IPS DF 19.7 (cell line): ENCODE measurements at places on chromosomes 7 and 10.

DNA sequence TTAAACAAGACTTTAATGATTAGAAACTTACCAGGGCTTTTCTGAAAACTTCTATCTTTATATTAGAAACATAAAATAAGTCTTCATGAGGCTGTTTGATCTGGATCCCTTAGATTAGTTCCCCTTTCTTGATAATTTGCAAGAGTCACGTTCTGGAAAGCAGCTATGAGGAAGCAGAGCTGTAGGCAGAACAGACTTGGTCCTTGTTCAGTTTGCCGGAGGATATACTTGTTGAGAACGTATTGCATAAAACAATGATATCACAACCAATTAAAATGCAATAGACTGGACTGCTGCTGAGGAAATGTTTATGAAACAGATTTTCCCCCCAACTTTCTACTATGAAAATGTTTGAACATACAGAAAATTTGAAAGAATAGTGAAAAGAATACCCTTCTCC lies 2.8 kb downstream of the SAMD9L start:
- no peak for DNase-seq

GRCh38 chr10:97138846-97139245 lies 46.9 kb downstream of the SLIT1 start:
- DNase-seq: no peak

- no peak for DNase-seq
Observed at GRCh38 chr7:102326157-102326889, 29.9 kb downstream of the SPDYE6 start.

DNA sequence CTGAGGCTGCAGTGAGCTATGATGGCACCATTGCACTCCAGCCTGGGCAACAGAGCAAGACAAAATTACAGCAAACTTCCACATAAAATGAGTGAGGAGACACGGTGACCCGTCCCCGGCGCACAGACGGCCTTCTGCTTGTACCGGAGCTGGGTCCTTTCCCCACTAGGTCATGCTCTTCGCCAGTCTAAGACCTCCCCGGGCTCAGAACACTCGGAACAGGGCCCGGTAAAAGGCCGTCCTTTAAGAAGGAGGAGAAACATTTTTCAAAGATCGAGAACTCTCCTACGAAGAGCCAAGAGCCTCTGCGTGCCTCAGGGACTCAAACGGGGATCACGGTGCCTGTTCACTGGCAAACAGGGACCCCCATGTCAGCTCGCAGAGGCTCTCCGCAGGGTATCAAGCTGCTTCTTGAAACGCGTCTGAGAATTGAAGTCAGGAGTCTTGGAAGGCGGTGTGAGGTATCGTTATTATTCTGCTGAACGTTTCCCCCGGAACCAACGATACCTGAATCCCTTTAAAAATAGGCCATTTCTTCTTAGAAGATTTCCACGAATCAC lies 9.0 kb downstream of the CARD11 start:
- no peak for DNase-seq

- DNase-seq: no peak
Observed at GRCh38 chr7:144656965-144657517, 178.8 kb downstream of the TPK1 start.

GRCh38 chr10:90224791-90225566 lies 523.6 kb downstream of the KIF20B start:
- no peak for DNase-seq

DNA sequence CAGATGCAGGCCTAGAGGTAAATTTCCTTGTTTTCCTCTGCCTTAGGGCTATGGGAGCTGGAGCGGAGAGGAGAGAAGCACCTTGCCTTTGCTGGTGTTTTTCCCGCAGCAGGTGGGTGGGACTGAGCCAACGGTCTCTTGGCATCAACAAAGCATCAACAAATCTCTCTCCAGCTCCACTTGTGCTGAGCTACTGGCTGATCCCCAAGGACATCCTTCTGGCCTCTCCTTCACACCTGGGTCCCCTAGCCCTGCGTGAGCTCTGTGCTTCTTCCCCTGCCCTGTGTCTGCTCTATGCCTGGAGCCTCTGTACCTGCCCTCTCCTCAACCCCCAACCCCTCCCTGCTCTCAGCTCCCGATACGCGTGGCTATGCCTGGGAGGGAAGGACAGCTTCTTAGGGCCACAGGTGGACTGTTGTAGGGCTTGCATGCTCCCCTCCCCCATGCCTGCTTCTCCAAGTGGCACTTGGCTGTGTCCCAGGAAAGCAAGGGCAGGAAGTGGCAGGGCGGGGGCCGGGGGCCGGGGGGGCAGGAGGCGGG lies 3.2 kb upstream of the CLDN4 start:
- DNase-seq: no peak

GRCh38 chr10:14023673-14024328 lies 306.9 kb downstream of the FRMD4A start:
- no peak for DNase-seq

- no peak for DNase-seq
Observed at GRCh38 chr7:4725850-4726450, 43.9 kb downstream of the FOXK1 start.

DNA sequence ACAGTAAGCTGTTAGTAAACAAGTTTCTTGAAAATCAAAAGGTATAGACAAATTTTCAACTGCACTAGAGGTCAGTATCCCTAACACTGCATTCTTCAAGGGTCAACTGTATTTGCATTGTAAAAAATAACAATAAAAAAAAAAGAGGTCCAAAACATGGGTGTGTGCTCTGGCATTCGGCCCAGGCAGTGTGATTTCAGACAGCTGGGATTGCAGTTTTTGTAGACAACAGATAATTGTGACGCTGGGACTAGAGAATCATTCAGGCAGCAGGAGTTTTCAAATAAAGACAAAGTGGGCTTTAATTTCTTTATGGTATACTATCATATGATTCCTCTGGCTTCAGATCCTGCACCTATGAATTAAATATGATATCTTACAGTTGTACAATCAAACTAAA lies 543.2 kb upstream of the SEMA3D start:
- no peak for DNase-seq

DNA sequence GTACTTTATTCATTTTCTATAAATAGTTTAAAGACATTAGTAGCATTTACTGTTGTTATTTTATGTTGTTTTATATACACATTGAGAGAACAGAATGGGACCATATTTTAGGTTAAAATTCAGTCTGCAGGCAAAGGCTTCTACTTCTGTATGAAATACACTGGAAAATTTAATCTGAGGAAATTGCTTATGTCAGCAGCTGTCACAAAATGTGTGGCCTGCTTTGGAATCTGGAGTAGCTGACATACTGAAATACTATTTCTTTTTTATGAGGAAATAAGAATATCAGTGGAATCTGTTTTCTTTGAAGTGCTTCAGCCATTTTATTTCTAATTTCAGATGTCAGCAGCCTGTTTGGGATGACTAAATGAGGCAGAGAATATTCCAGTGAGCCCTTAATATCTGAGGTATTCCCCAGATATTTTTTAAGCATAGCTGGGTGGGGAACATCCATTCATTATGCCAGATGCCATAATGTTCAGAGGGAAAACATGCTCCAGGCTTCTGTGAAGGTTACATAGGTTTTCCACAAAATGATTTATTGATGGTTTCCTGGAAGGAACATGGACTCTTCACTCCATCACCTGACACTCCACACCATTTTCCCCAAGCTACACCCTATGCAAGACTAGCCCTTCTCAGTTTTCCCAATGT lies 267.1 kb downstream of the ARL4A start:
- DNase-seq: no peak

DNA sequence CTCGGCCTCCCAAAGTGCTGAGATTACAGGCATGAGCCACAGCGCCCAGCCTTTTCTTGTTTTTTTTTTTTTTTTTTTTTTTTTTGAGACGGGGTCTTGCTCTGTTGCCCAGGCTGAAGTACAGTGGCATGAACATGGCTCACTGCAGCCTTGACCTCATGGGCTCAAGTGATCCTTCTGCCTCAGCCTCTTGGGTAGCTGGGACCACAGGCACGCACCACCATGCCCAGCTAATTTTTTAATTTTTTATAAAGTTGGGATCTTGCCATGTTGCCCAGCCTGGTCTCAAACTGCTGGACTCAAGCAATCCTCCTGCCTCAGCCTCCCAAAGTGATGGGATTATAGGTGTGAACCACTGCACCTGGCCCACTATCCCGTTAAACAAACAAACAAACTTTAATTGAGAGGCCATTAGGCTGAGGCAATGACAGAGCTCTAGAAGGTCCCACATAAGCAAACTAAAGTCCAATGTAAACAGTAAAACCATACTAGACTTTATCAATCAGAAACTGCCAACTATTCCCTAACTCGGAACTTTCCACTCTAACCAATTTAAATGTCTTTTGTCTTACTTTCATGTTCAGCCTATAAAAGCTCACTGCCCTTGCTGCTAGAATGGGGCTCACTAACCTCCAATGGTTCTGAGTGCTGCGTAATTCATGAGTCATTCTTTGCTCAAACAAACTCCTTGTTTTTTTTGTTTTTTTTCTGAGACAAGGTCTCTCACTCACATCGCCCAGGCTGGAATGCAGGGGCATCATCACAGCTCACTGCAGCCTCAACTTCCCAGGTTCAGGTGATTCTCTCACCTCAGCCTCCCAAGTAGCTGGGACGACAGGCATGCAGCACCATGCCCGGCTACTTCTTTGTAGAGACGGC lies 1.9 kb downstream of the DHX32 start:
- no peak for DNase-seq

GRCh38 chr10:126011995-126012394 lies 115.6 kb downstream of the FANK1 start:
- DNase-seq: no peak

GRCh38 chr7:71864130-71864529 lies 548.0 kb downstream of the CALN1 start:
- DNase-seq: no peak

DNA sequence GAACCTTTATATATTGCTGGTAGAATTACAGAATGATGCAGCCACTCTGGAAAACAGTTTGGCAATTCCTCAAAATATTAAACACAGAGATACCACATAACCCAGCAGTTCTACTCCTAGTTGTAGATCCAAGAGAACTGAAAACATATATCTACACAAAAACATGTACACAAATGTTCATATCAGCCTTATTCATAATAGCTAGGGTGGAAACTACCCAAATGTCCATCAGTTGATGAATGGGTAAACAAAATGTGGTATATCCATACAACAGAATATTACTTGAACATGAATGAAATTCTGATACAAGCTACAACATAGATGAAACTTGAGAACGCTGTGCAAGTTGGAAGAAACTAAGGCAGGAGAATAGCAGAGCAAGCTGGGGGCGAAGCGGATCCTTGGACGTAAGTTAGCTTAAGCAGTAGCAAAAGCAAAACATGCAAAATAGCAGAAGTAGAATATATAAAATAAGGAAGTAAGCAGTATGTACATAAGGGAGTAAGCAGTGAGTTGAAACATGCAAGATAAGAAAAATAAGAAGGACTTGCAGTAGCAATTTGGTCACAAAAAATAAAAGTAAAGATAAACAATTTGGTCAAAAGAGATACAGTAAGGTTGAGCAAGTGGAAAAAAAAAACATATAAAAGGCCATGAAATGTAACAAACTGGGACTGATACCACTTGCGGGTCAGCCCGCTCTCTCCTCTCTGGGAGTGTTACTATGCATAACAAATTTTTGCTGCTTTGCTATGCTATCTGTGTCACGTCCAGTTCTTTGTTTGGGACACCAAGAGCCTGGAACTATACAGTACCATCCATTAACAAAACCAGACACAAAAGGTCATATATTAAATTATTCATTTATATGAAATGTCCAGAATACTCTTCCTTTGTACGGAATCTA lies 18.0 kb upstream of the HILPDA start:
- DNase-seq: no peak

GRCh38 chr7:151704299-151704959 lies 172.5 kb downstream of the PRKAG2 start:
- no peak for DNase-seq

DNA sequence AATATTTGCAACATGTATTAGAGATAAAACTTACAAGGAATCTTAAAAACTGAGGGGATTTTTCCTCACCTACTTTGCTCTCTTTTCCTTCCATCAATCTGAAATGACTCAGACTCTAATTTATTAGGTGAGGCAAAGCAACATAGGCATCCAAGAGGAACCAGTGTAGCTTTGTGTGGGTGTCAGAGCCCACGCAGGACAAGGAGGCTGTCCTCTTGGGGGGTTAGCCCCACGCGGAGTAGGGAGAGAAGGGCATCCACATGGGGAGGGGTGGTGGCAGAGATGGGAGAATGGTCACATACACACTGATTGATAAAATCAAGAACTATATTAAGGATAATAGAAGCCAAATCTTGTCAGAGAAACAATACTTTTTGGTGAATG lies 33.8 kb upstream of the ARMS2 start:
- no peak for DNase-seq

DNA sequence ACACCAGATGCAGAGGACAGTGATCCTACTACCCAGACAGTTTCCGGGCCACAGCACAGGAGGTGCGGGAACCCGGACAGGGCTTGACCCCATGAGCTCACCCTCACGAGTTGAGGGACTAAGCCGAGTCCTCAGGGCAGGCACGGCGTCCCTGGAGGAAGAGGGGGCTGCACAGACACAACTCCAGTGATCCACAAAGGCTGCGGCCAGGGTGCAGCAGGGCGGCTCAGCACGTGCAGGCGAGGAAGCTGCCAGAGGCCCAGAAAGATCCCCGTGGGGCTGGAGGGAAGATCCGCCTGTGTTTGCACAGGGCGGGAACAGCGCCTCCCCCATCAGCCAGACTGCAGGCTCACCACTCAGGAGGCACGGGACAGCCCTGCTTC lies 45.9 kb upstream of the TMEM72 start:
- no peak for DNase-seq

GRCh38 chr7:32108651-32109050 lies 38.4 kb upstream of the PDE1C start:
- no peak for DNase-seq

GRCh38 chr7:55486192-55486590 lies 86.1 kb downstream of the VOPP1 start:
- DNase-seq: no peak

GRCh38 chr10:72688208-72688651 lies 3.7 kb upstream of the MCU start:
- DNase-seq: no peak

GRCh38 chr7:100968031-100968430 lies 1.3 kb upstream of the MUC12 start:
- no peak for DNase-seq
